ENCODE measurements at places on chromosomes 6 and 20.

GRCh38 chr6:157323966-157324300 is 614 bp upstream of the TMEM242 start:
- DNase-seq = peak; percentile 88

- no peak for DNase-seq
Measured at GRCh38 chr6:36327919-36328236, 8.8 kb downstream of the BNIP5 start.

DNA sequence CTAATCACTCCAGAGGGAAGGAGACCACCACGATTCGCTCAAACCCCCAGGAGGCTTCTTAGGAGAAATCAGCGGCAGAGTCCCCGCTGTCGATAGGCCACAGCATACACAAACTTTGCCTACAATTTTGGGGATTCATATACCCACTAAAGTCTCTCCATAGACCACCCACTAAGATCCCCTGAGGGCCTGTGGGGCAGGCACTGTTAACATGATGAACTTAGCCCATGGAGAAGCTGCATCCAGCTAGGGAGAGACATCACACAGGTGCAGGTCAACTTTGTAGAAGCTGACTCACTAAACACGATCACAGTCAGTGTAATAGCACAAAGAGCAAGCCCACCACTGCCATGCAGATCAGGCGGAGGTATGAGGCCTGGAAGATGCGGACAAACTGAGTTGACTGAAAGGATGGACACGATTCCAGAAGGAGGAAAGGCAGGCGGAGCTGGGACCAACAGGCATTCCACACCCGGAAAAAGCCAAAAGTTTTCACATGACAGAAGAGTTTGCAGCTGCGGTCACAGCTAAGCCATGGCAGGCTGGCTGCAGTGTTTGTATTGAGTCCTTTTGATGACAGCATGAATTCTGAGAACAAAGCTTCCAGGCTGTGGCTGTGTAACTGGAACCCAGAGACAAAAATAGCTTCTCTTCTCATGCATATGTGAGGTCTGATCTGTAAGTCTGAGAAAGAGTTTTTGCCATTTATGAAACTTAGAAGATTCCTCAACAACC is 75.7 kb upstream of the QKI start:
- no peak for DNase-seq

- DNase-seq = no peak
Measured at GRCh38 chr6:148840256-148840655, 93.4 kb downstream of the UST start.

DNA sequence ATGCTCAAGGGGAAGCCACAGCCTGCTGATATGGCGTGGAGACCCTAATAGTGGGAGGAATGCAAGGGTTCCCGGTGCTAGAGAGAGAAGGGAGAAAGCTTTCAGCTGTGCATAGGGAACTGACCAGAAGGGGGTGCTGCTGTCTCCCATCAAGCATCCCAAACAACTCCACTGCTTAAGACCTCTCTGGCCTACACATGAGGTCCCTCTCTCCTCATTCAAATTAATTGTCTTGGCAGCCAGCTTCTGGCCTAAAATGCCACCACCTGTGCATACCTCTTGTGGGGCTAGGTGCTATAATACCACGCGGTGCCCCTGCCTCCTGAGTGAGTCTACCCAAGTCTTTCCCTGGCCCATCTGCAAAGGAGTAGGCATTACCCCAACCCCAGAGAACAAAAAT is 14.5 kb downstream of the ADISSP start:
- DNase-seq = peak; percentile 71

- DNase-seq = no peak
Measured at GRCh38 chr6:117498159-117498558, 15.7 kb downstream of the DCBLD1 start.

GRCh38 chr6:117483645-117484016 is 1.2 kb downstream of the DCBLD1 start:
- no peak for DNase-seq

- no peak for DNase-seq
Measured at GRCh38 chr20:51492167-51493092, 50.1 kb downstream of the NFATC2 start.

DNA sequence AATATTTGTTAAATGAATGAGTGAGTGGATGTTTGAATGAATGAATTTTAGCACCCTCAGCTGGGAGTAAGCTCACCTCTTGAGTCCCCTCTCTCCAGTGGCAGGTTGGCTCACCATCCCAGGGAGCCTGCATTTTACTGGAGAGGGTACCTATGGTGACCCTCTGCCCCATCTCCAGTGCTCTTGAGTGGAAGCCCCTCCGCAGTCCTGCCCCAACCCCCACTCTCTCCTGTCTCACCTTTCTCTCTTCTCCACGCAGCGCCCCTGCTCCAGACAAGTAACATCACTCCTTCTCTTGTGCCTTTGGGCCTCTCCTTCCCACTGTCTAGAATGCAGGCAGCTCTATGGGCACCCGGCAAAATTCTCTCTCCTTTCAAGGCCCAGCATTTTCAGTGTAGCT is 11.3 kb downstream of the TGM3 start:
- DNase-seq = peak; percentile 46

DNA sequence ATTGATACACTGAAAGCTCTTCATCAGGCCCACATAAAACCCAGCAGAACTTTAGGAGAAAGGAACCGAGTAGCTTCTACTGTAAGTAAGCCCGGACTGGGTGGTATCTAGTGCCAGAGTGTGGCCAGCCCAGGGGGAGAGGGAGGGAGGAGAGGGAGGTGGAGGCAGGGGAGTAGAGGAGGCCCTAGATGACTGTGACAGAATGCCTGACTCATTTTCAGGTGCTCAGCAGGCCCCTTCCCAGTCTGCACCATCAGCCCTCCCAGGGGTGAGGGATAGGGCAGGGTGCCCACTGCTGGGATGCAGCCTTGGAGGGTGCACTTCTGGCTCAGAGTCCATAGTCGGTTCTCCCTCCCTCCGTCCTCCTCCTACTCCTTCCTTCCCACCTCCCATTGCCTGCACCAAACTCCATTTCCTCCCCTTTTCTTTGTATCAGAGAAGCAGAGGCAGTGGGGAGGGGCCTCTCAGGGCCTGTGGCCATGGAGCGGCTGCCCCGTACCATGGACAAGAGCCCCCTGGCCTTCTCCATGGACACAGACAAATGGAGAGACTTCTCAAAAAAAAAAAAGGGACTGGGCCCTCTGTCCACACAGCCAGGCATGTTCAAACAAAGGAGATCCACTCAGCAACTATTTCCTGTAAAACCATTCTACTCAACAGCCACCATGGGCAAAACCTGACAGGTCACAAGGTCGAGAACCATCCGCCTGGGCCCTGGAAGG is 184.9 kb upstream of the SNX9 start:
- DNase-seq = no peak

DNA sequence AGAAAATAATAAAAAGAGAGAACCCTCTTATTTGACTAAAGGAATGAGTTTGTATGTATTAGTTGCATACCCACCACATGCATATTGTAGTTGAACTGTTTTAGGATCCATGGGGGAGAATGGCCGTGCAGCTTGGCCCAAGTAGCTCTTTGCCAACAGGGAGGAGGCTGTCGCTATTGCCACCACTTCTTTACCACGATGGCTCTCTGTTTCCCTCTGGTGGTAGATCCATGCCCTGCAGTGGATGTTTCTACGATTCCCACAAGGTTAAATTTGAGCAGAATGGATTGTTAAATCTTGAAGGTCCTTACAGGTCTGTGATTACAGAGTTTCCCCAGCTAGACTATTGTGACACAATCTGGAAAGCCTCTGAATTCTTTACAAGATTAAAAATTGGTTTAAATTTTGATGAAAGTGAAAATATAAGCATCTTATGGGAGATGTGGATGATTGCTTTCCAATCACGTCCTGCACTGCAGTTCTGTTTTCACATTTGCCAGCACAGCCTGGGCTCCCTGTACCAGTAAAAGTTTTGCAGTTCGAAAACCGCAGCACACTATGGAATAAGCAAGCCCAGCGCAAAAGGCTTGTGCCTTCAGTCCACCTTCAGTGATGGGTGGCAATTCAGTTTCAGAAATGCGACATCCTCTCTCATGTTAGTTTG is 34.4 kb upstream of the FNDC1 start:
- DNase-seq = no peak

- no peak for DNase-seq
Measured at GRCh38 chr6:3159805-3160781, 2.7 kb upstream of the TUBB2A start.
